LNCaP clone FGC (cell line): ENCODE measurements at places on chromosomes 13 and 19.

- DNase-seq, result no peak
Measured at GRCh38 chr13:103358255-103358932, 292.2 kb upstream of the SLC10A2 start.

DNA sequence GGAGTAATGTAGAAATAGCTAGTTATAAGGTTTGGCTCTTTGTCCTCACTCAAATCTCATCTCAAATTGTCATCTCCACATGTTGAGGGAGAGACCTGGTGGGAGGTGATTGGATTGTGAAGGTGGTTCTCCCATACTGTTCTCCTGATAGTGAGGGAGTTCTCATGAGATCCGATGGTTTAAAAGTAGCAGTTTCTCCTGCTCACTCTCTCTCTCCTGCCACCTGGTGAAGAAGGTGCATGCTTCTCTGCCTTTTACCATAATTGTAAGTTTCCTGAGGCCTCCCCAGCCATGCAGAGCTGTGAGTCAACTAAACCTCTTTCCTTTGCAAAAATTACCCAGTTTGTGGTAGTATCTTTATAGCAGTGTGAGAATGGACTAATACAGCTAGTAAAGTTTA, 849.4 kb downstream of the DACH1 start:
- DNase-seq, result no peak

GRCh38 chr13:97030705-97031452, 36.6 kb upstream of the OXGR1 start:
- DNase-seq, result no peak

DNA sequence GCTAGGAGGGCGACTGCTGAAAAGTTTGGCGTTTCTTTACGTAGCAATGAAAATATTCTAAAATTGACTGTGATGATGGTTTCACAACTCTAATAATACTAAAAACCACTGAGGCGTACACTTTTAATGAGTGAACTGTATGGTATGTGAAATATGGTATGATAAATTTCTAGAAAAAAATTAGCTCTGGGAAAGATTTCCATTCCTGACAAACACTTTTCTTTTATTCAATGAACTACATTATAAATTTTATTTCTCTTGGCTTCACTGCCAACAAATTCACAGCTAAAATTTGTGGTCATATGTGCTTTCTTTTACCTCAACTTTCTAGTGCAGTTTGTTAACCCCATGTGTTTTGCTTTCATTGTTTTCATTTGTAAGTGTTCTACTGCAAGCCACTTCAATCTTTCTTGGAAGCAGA, 11.1 kb downstream of the ZC3H13 start:
- no peak for DNase-seq

GRCh38 chr13:101301053-101301452, 115.3 kb downstream of the NALCN start:
- no peak for DNase-seq

- DNase-seq, result no peak
Measured at GRCh38 chr13:111652676-111653075, 332.2 kb downstream of the TEX29 start.

GRCh38 chr13:83880275-83881139, 1.8 kb downstream of the SLITRK1 start:
- no peak for DNase-seq

GRCh38 chr19:37855098-37855497, 51.3 kb downstream of the WDR87 start:
- no peak for DNase-seq

- DNase-seq, result no peak
Measured at GRCh38 chr13:66138172-66138811, 1091.8 kb downstream of the PCDH9 start.

GRCh38 chr13:60169239-60170031, 5.7 kb upstream of the DIAPH3 start:
- DNase-seq, result no peak

DNA sequence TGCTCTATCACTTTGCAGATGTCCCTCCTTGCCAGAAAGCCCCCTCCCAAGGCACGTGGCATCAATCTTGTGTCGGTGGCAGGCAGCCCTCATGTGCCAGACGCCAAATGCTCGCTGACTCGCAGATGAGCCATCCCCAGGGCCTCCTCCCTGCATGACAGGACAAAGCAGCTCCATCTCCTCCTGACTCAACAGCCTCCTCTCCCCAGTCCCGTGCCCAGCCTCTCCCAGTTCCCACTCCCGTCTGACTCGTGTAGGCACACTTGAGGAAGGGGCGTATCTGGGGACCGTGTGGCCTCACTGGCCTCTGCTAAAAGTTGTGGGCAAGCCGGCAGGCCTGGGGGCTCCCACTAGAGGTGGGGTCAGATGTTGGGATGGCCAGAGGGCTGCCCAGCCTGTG, 133.6 kb downstream of the STK24 start:
- DNase-seq, result no peak

GRCh38 chr19:21328406-21328805, 804 bp downstream of the ZNF708 start:
- DNase-seq, result no peak

DNA sequence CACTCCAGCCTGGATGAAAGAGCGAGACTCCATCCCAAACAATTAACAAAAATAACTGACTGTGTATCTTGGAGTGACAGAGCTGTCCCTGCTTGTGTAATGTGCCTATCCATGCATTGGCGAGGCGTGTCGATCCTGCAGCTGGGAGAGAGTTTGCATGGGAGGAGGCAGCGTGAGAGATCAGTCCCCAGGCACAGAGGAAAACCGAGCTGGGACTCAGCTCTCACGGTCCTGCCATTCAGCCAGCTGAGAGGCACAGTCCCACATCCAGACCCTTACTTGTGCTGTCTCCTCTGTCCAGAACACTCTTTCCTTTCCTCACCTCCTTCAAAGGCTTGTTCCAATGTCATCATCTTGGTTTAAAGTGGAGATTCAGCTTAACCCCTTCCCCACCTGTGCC, 11.9 kb upstream of the SULT2B1 start:
- no peak for DNase-seq

- no peak for DNase-seq
Measured at GRCh38 chr19:54158812-54159351, 639 bp downstream of the LENG1 start.

GRCh38 chr13:98384739-98385138, 192.2 kb downstream of the STK24 start:
- DNase-seq, result no peak

DNA sequence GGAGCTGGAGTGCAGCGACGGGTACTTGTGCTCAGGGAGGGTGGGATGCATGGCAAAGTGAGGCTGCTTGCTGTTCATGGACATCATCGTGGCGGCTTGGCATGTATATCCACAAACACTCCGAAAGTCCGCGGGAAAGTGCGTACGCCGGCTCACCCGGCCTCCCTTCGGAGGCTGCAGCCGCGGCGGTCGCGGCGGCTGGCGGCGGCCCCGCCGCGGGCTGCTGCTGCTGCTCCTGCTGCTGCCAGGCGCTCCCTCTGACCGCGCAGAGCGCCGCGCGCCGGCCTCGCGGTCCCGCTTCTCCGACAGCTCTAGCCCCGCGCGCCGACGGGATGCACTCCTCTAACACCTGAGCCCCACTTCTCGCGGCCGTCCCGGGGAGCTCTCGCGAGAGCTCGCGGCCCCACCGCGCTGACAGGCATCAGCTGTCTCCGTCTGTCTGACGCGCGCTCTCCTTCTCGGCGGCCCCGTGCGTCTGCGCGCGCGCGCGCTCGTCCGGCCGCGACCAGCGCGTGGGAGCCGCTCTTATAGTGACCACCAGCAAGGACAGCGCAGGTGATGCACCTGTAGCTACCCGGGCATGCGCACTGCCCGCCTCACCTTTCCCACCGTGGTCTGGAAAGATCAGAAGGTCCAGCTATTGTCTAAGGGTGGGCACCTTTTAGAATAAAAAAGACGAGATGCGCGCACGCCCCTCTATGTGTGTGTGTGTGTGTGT, at the start of gene POU4F1:
Gene POU4F1, minus strand, starts transcription at position 313 of the 718 bp plus-strand sequence. Its CDS starts 226 bp downstream, at position 87.
- no peak for DNase-seq

- no peak for DNase-seq
Measured at GRCh38 chr13:79792716-79793115, 311.8 kb downstream of the NDFIP2 start.

- no peak for DNase-seq
Measured at GRCh38 chr19:54558339-54558738, 15.3 kb upstream of the LILRA2 start.

- DNase-seq, result peak; percentile 19
Measured at GRCh38 chr13:32468502-32469142, 40.7 kb upstream of the N4BP2L1 start.

- DNase-seq, result peak; percentile 93
Measured at GRCh38 chr19:1040476-1041271, 767 bp downstream of the ABCA7 start.
